ENCODE measurements at places on chromosomes 1 and 21. TPM values are rescaled to one million over a fixed set of nuclear protein-coding genes. Genes with fewer than 3 reads are reported as not detected.

GRCh38 chr1:15312626-15313411 is 65.8 kb downstream of the FHAD1 start:
- no peak for DNase-seq

GRCh38 chr1:34695580-34695979 is 59.3 kb upstream of the GJB5 start:
- DNase-seq: no peak

GRCh38 chr1:1967151-1967550 is 36.4 kb downstream of the CFAP74 start:
- DNase-seq: no peak

GRCh38 chr1:194369060-194369459 is 1182.6 kb upstream of the B3GALT2 start:
- DNase-seq: no peak

GRCh38 chr1:206821493-206821892 is 43.9 kb upstream of the IL20 start:
- DNase-seq: no peak

DNA sequence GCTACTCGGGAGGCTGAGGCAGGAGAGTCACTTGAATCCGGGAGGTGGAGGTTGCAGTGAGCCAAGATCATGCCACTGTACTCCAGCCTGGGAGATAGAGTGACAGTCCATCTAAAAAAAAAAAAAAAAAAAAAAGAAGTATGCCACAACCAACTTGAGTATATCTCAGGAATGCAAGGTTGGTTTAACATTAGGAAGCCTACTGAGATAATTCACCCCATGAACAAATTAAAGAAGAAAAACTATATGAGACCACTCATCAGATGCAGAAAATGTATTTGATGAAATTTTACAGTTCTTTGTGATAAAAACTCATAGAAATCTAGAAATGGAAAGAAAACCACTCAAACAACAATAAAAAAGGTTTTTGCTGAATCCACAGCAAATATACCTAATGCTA is 373.8 kb downstream of the LMO4 start:
- DNase-seq: no peak

DNA sequence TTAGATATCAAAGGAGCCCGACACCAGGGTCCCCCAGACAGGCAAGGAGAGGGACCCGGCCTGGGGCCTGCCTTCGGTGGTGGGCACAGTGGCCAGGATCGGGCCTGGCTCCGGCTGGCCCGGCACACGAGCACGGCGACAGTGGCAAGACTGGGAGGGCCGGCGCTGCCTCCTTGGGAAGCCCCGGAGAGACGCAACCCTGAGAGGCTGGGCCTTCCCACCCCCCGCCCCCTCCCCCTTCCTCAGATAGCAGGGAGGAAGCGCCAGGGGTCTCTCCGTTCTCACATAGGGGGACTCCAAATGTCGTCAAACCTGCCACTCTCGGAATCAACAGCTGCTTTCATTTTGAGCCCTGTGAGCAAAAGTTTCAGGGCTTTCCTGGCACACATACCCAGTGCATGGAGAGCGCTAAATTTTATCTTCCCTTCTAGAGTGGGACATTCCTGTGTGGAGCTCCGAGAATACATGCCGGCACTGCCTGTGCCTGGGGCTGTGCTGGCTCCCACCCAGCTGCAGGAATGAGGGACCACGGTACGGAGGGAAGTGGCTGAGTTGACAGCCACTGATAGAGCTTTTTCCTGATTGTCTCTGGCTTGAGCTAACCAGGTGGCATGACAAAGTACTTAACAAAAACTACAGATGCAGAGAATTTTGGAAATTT is 62.4 kb downstream of the CD247 start:
- peak; percentile 78 for DNase-seq

DNA sequence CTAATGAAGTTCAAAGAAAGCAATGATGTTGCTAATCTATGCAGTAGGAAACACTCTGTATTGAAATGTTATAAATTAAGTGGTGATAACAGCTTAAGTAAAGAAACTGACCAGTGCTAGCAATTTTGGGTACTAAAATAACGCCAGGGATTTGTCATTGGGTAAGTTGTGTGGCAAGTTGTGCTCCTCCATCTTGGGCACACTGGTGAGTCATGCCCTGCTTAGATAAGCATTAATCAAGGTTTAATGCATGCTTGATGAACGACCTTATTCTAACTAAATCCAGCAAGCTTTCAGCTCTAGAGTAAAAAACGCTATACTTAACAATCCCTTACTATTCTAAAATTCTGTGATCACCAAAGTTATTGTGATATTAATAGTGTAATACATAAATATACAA is 25.2 kb downstream of the VAMP4 start:
- DNase-seq: no peak

DNA sequence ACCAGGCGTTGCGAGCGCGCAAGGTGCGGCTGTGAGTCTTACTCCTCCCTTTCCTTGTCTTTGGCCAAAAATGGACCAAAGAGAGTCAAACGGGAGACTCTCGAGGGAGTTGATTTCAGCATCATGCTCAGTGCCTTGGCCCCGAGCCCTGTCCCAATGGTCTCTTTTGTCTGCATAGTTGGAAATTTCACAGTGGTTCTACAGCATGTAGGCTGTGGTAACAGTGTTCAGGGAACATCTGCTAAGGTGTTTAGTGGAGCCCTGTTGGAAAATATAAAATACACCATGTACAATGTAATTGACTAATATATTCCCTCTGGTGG is 2.7 kb downstream of the CACNA1E start:
- no peak for DNase-seq

DNA sequence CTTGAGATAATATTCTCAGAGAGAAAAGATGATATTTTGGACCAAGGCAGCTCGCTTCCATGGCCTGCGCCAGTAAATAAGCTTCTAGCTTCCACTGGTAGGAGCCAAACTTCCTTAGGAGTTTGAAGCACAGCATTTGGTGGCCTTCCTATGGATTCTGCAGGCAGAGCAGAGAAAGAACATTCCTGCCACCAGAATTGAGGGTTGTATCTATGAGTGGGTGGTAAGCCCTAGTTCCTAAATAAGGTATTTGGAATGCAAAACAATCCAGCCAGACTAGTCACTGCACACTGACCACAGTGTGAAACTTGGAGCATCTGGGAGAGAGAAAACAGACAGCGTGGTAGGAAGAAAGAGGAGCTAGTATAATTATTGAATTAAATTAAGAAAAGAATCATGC is 54.1 kb upstream of the BCAR3 start:
- DNase-seq: no peak

GRCh38 chr1:8283058-8283884 is 34.6 kb upstream of the SLC45A1 start:
- DNase-seq: peak; percentile 32

DNA sequence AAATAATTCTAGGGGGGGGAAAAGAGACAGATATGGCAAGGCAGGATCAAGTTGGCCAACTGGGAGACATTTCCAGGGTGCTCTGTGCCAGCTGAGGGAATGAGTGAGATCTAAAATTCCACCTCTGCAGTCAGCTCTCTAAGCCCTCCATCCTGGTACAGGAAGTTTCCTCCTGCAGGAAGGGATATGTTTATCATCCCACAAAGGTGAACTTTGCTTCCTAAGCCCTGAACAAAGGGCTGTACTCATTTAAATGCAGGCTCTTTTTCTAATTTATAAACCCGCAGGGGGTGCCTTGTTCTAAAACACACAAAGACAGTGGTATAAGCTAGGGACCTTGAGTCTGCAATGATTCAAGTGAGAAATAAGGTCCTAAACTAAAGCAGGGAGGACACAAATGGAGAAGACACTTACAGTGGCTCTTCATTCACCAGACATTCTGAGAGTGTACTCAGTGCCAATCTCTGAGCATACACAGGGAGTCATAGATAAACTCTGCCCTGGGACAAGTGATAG is 3.6 kb upstream of the TNFSF4 start:
- DNase-seq: no peak

DNA sequence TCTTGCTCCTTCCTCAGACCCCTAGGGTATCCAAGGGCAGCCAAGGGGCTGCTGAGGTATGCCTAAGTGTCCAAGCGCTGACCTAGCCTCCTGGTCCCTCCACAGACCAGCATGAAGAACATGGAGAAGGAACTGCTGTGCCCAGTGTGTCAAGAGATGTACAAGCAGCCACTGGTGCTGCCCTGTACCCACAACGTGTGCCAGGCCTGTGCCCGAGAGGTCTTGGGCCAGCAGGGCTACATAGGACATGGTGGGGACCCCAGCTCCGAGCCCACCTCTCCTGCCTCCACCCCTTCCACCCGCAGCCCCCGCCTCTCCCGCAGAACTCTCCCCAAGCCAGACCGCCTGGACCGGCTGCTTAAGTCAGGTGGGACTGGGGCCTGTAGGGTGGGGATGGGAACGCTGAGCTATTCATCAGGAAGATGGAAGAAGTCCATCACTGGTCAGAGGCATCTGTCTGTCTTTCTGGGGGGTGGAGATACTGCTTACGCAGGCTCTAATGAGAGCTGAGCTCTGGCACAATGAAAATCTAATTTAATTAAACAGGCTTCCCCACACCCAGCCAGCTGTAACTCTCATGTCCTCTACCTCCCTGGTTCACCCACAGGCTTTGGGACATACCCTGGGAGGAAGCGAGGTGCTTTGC is 1.8 kb downstream of the TRIM46 start:
- no peak for DNase-seq

GRCh38 chr1:54488065-54488750 is 59.8 kb upstream of the ACOT11 start:
- DNase-seq: peak; percentile 68

GRCh38 chr21:34792504-34793089 is 123.8 kb downstream of the CLIC6 start:
- DNase-seq: no peak

The TINAGL1 gene
- total RNA-seq: not detected

The GJB5 gene
- not detected for total RNA-seq

The KCNJ15 gene
- total RNA-seq: not detected

The IPO9 gene
- 47.8 TPM for total RNA-seq
